ENCODE measurements at places on chromosomes 1 and 21. TPM values are rescaled to one million over a fixed set of nuclear protein-coding genes. Genes with fewer than 3 reads are reported as not detected.

DNA sequence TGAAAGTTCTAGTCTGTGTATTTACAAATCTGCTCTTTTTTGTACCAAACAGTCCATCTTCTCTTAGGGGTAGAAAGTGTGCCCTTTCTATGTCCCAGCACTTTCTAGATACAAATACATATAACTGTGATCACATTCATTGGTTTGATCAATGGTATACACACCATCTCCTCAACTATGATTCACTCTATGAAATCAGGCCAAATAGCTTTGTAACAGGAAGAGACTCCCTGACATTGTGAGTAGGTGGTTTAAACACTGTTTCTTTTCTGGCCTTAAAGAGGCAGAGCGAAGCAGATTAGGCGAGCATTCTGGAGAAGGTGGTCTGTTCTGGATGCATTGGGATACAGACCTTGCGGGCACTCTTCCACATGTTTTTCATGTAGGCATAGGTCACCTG is 39.3 kb upstream of the EXOSC10 start:
- peak overlapping the region; percentile 45 for H3K27ac ChIP-seq
- H3K4me3 ChIP-seq = no peak overlapping the region
- H3K27me3 ChIP-seq = no peaks in the 10 kb centered on the region
- H3K4me1 ChIP-seq = peaks cover 34% of the 10 kb centered on the region
- peaks cover 74% of the 10 kb centered on the region for H3K36me3 ChIP-seq

GRCh38 chr1:200448034-200448762 is 38.4 kb upstream of the ZNF281 start:
- no peak overlapping the region for H3K27ac ChIP-seq
- DNase-seq = no peak
- H3K27me3 ChIP-seq = no peaks in the 10 kb centered on the region
- no peak overlapping the region for H3K4me3 ChIP-seq

- H3K27me3 ChIP-seq = no peaks in the 10 kb centered on the region
- DNase-seq = no peak
- no peaks in the 10 kb centered on the region for H3K36me3 ChIP-seq
- no peaks in the 10 kb centered on the region for H3K4me1 ChIP-seq
- no peak overlapping the region for H3K4me3 ChIP-seq
These were observed 72.4 kb downstream of the FH start for GRCh38 chr1:241447031-241447644.

- no peaks in the 10 kb centered on the region for H3K36me3 ChIP-seq
- H3K27me3 ChIP-seq = no peaks in the 10 kb centered on the region
- no peak overlapping the region for H3K27ac ChIP-seq
- DNase-seq = no peak
These were observed 305.9 kb upstream of the ADGRL4 start for GRCh38 chr1:79312438-79312837.

DNA sequence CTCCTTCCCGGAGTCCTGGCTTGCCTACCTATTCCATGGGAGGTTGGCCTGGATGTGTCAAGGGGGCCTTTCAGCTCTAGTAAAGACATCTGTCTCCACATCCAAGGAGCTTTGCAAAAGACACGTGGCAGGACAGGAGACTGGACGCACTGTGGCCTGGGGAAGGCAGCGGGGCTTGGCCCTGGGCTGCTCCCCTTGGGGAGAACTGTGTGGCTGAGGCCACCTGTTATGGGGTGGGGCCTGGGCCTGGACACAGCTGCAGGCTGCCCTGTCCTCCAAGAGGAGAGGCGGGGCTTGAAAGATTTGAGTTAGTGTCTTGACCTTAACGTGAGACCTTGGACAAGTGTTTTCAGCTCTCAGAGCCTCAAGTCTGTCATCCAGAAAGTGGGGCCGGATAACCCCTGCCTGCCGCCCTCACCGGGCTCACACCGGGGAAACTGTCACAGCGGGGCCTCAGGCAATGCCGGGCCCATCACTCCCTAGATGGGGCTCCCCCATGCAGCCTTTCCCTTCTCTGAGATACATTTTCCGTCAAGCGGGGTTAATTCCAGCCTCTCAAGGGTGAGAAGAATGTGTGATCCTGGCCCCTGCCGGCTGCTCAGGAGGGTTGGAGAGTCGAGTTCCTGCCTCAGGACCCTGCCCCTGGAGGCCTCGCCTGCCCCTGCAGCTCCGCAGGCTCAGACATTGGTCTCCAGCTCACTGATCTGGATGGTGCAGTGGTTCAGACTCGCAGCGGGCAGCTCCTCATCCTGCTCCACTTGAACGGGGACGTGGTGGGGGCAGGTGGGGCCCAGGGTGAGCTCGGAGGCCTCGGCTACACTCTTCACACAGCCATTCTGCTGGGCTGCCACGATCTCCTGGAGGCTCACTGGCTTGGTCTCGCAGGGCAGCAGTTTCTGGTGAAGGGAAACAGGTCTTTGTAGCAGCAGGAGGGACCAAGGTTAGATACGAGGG is 25.6 kb downstream of the PODN start:
- peak overlapping the region; percentile 36 for H3K27ac ChIP-seq
- H3K4me1 ChIP-seq = peaks cover 36% of the 10 kb centered on the region
- no peaks in the 10 kb centered on the region for H3K27me3 ChIP-seq
- no peaks in the 10 kb centered on the region for H3K36me3 ChIP-seq
- DNase-seq = no peak

DNA sequence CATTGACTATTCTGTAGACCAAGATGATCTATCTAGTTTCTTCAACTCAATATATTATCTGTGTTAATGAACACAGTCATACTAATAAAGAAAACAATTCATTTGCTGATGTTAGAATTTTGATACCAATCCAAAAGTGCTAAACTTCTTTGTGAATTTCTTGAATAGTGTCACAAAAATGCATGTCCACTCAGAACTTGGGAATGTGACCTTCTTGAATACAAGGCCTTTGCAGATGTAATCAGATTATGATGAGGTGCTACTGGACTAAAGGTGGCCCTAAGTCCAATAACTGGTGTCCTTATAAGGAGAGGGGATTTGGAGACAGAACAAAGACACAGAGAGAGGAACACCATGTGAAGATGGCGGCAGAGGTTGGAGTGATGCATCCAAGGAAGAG is 305.8 kb upstream of the ZP4 start:
- no peak for DNase-seq
- no peak overlapping the region for H3K4me3 ChIP-seq
- H3K36me3 ChIP-seq = no peaks in the 10 kb centered on the region
- H3K27me3 ChIP-seq = no peaks in the 10 kb centered on the region
- H3K27ac ChIP-seq = no peak overlapping the region
- no peaks in the 10 kb centered on the region for H3K4me1 ChIP-seq

DNA sequence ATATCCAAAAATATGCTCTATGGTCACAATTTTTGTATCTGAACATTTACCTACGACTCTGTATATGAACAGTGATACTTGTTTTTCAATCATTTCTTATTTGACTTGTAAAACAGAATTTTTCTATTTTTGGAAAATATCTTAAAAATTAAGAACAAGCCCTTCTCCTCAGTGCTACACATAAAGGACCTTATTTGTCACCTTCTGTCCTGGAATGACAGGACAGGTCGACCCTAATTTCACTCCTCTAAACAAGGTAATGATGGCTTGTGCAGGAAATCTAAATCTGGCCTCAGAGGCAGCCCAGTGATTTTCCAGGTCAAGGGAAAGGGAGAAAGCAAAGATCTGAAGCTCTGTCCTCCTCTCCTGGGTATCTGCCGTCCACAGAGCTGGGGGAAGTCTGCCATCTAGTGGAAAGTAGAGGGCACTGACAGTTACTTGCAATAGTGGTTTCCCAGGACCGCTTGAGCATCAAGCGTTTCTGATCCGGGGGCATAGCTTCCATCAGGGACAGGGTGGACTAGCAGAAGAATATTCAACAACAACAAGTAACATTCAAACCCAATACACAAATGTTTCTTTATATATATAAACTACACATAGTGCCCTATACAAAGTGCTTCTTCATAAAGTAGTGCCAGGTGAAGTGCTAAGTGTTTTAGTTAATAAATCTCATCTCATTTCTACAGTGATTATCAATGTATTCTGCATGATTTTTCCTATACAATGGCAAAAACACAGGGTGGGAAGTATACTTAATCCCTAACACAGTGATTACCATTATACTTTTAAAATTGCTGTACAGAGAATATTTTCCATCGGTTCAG is 74.6 kb downstream of the SLC25A24 start:
- peaks cover 12% of the 10 kb centered on the region for H3K27me3 ChIP-seq
- H3K4me1 ChIP-seq = peaks cover 21% of the 10 kb centered on the region
- no peak overlapping the region for H3K4me3 ChIP-seq

- H3K27me3 ChIP-seq = no peaks in the 10 kb centered on the region
- H3K36me3 ChIP-seq = no peaks in the 10 kb centered on the region
- H3K4me3 ChIP-seq = no peak overlapping the region
- no peak for DNase-seq
- H3K27ac ChIP-seq = no peak overlapping the region
These were observed 323.6 kb downstream of the MRPL39 start for GRCh38 chr21:25283720-25284119.

TEDDM1 gene
- total RNA-seq = not detected

HSD11B1 gene
- 4.1 TPM for total RNA-seq
